Thyroid gland (tissue), 4 donors: ENCODE measurements at places on chromosomes 7 and 10.
A peak's percentile ranks its signal among the peaks of the same experiment; 100 is the strongest.

GRCh38 chr7:80732630-80733029 lies 94.2 kb downstream of the CD36 start:
- no peak for DNase-seq

DNA sequence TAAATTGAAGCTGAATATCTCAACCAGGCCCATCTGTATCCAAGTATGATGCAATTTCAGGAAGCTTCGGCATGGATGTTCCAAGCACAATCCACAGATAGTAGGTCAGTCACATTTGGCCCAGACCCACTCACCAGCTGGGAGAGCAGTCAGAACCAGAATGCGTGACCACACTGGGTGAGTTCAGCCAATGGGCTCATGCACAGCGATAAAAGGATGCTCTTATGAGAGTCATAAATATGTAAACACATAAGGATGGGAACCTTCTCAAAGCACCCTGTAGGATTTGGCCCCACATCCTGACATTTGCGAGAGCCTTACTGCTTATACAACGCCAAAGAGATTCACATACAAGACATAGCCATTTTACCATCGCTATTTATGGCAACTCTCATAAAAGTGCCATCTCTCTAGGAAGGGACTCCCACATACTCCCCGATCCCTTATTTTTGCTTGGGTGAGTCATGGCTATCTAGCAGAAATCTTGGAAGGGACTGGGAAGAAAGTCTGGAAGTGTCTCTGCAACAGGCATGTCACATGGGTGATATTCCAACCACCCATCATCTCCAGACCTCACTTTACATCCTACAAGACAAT lies 3.0 kb downstream of the AFAP1L2 start:
- peak; percentile 63 for DNase-seq

DNA sequence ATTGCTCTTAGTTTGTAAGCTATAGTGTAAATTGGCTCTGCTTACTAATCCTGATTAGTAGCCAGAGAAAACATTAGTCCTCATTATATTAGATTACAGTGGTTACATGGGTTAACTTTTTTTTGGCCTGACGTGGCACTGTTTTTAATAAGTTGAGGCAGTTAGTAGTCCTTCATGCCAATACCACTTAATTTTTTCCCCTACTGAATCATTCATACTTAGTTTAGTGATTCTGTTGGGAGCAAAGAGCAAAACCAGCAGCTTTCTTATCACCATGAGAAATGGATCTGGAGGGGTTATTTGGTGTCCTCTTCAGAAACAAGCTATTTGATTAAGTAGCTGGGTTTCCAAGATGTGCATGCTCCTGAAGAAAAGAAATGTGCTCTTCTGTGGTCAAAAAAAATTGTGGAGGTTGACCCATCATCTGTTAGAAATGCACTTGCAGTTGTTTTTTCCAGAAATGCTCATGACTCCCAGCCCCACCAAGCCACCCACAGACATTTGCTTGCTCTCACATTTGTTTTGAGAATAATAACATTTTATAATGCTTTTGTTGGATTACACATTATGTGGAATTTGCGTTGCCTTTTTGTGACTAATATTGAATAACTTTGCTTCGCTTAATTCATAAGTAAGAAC lies 258.5 kb downstream of the HDAC9 start:
- no peak for DNase-seq

DNA sequence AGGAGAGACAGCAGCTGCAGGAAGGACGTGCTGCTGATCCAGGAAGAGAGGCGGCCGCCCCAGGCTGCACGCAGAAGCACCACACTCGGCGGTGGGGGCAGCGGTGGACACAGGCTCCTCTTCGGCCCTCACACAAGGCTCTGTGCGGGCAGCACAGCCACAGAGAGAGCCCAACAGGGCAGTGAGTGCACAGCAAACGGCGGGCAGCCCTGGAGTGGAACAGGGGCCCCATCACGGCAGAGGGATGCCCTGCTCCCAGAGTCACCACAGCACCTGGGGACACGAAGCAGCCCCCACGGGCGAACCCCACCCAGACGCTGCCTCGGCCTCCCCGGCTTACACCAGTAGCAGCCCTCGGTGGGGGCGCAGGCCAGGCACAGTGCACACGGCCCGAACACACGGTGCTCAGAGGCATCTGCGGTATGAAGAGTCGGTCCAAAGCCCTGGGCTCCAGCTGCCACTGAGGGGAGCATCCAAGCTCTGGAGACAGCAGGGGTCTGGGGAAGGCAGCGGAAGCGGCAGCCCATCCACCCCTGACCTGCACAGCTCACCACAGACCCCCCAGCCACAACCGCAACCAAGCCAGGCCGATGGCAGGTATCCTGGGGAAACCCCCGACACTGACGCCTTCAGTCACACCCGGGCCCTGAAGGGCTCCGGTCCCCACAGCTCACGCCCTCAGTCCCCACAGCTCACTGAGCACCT lies 16.8 kb downstream of the NUDT1 start:
- no peak for DNase-seq

GRCh38 chr7:20560325-20561180 lies 54.9 kb upstream of the ABCB5 start:
- no peak for DNase-seq

DNA sequence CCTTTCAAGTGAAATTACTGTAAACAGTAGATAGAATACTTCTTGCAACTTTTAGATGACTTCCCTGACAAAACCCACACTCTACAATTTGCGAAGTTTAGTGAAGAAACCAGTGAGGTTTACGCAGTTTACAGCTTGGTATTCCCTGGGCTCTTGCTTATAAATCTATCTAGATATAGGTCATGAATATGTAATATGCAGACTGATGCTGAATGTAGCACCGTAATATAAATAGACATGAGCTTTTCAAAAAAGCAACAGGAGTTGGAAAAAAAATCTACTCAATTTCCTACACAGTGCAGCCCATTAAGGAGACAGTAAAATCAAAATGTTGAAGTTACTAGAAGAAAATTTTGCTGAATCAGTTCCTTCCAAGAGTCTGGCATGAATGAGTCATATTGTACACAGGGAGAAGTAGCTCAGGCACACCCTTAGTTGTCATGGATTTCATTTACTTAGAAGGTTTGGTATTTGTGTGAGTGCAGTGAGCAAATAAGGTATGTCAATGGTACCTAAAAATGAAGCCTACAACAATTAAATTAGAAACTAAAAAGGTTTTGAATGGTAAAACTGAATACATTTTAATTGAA lies 67.7 kb upstream of the NEUROD6 start:
- DNase-seq = no peak

GRCh38 chr10:32105782-32106382 lies 49.7 kb upstream of the KIF5B start:
- no peak for DNase-seq

GRCh38 chr7:4800926-4801838 lies 25.8 kb downstream of the AP5Z1 start:
- DNase-seq = no peak

- no peak for DNase-seq
Observed at GRCh38 chr10:17912754-17913153, 39.0 kb upstream of the SLC39A12 start.

DNA sequence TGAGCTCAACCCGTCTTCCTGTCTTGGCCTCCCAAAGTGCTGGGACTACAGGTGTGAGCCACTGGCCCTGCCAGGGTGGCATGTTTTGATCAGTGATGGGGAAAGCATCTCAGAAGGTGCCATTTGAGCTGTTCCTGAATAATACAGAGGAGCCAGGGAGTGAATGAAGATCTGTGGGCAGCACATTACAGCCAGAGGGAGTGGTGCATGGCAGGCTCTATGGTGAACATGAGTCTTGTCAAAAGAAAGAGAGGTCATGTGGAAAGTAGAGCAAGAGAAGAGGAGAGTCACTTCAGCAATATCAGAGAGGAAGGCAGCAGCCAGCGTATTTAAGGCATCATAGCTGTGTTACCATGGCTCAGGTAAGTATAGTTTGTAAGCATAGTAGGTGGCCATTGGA lies 275.7 kb upstream of the LRGUK start:
- no peak for DNase-seq

GRCh38 chr7:151754142-151754590 lies 122.7 kb downstream of the PRKAG2 start:
- DNase-seq = peak; percentile 80

- DNase-seq = no peak
Observed at GRCh38 chr10:27638071-27638750, 107.4 kb downstream of the MKX start.

DNA sequence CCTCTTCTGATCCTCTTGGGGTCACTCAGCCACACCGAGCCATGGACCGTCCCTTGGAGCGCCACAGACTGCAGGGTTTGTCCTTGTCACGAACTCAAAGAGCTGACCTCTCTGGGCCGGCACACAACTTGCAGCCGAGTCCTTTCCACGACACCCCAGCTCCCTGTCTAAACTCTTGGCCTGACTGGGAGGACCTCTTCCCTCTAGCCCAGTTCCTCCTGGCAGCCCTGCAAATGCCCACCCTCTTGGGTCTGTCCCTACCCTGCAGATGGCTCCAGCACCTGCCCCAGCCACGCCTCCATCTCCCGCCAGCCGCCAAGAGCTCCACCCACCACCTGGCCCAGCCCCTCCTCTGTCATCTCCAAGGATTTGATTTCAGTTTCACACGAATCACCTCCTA lies 339.2 kb downstream of the DNAJB6 start:
- no peak for DNase-seq

DNA sequence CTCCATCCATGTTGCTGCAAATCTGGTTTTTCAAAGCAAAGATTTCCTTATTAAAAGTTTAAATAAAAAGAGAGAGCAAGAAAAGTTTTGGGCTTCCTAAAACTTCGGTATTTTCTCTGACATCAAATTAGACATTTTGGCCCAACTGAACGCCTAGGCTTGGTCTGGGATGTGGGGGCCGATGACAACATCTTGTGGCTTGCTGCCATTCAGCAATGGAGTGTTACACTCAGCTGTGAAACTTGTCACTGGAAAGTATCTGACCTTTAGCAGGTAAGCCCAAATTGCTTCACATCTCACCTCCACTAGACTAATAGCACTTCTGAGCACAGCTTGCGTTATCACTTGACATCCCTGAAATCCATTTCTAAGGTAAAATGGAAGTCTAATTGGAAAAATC lies 320.6 kb downstream of the GATA3 start:
- no peak for DNase-seq

DNA sequence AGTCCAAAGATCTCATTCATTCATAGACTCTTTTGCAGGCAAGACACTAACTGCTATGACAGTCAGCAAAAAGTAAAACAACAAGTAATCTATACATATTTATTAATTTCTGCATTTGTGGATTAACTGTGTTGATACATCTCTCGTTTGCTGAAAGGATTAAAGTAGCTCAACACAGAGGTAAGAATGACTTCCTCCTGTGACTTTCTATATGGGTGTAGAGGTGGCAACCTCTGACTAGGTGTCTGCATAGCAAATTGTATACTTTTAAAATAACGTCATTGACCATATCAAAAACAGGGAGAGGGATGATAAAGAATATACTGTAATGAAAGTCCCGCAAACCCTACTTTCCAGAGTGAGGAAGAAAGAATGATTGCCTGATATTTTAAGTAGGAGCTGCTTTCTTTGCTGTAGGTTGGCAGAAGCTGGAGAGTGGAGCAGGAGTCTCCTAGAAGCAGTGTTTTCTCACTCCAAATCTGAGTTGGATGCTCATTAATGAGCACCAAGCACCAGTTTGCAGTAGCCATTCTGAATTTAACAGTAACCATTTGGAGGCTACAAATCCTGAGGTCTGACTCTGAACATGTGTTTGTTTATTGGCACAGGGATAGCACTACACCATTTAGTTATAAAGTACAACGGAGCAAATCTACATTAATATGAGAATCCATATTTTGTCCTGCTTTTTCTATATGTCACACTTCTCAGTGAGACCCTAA lies 9.2 kb upstream of the LRRN3 start:
- DNase-seq = no peak

DNA sequence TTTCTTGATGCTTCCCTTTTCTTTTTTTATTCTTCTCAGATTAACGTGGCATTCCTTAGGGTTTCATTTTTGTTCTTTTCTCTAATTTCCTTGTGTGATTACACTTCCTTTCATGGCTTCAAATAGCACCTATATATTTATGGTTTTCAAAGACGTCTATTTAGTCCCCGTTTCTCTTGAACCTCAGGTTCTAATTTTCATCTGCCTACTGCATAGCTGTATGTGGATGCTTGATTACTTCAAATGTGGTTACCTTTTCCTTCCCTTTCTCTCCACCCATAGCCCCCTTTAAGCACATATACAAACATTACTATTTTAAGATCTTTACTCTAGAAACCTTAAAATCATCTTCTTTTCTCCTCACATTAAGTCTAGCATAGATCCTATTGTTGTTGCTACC lies 2.4 kb downstream of the TPST1 start:
- no peak for DNase-seq

DNA sequence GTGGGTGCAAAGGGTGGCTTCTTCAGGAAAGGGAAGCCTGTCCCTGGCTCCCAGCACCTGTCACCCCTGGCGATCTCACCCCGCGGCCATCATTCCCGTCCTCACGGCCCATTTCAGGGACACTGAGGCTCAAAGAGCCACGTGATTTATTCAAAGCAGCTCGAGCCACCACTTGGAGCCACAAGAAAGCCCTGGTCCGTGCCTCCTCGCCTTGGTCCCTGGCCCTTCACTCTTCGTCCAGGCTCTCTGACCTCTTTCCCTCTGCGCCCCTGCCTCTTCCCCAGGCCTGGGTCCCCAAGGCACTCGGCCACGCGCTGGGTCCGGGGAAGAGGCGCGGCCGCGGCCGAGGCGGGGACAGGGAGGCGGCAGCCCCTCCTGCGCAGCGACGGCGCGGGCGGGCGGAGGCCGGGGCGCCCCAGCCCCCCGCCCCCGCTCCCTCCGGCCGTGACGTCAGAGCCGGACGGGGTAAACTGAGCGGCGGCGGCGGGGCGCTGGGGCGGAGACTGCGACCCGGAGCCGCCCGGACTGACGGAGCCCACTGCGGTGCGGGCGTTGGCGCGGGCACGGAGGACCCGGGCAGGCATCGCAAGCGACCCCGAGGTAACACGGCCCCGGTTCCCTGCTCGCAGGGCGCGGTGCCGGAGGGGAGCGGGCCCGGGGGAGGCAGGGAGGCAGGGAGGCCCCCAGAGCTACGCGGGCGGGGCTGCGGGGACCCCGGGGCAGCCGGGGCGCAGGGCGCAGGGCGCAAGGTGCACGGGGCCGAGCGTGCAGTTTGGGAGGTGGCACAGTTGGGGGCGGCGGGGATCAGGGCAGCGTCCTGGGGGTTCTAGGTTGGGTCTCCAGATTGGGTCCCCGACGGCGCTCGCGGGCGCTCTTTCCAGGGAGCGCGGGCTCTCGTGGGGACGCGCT lies at the start of gene SLC18A2:
TSS of gene SLC18A2 (plus strand) at position 494 of the 909 bp plus-strand sequence. CDS start 580 bp downstream, outside the sequence.
- DNase-seq = no peak

- DNase-seq = no peak
Observed at GRCh38 chr7:145511004-145511403, 605.6 kb upstream of the CNTNAP2 start.
